Inflammatory macrophage treated with lipopolysaccharide for 1 hour (primary cell): ENCODE measurements at places on chromosomes 12 and 14.

DNA sequence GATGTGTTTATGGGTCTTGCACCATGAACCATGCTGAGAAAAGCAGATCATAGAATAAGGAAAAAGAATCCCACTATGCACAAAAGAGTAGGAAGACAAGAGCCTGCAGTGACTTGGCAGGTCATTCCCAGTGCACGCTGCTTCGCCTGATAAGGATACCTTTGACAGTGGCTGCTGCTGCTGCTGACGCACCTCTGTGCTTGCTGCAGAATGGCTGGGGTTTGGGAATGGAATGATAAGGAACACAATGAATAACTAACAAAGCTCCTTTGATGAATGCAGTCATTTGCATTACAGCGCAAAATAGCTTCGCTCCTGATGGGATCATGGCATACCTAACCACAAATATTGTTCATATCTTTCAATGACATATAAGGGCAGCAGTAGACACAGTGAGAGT lies 278.7 kb downstream of the PDZRN4 start:
- DNase-seq = no peak

DNA sequence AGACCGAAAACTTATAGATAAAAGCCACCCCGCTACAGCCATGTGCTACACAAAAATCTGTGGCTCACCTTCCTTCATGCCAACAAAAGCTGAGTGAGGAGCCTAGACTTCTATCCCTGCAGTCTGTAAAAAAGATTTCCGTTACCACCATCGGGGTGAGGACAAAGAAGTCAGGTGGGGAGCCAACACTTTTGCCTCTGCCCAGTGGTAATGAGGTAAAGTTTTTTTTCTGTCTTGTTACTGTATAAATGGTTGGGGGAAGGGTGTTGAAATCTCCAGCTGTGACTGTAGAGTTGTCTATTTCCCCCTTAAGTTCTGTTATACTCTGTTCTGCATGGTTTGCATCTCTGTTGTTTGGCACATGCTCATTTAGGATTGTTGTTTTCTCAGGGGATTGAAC lies 707.8 kb downstream of the FLRT2 start:
- DNase-seq = no peak

GRCh38 chr12:58583529-58583928 lies 336.8 kb downstream of the LRIG3 start:
- DNase-seq = no peak

GRCh38 chr12:103924761-103925641 lies 5.2 kb upstream of the HSP90B1 start:
- no peak for DNase-seq

DNA sequence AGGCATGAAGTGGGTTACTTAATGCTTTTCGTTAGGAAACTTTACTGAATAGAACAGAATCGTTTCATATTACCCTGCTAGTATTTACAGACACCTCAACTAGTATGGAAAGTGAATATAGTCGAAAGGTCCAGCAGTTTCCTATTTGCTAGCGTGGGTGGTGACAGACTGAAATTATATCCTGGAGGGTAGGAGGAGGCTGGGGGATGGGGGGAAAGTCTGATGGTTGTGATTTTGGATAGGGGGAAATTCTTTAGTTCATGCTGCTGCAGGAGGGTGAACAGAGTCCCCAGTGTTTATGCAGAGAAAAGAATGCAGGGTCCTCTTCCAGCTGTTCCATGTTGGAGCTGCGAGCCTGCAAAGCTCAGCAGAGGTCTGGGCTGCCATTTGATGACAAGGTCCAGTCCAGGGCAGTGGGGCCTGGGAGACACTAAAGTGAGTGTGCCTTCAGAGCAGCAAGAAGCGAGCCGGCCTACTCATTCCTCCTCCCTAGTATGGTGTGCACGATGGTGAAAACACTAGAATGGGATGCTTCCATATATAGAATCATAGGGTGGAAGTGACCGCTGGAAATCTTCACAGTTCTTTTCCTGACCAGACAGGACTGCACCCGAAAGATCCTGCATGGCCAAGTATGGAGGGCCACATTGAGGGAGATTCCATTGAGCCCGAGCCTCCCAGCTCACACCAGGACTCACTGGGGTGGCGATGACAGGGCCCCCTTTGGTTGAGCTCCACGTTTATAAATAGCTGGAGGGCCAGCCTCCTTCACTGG lies 2.1 kb downstream of the SAMD4A start:
- DNase-seq = no peak

- no peak for DNase-seq
Measured at GRCh38 chr14:37787879-37788494, 192.6 kb downstream of the TTC6 start.

- no peak for DNase-seq
Measured at GRCh38 chr12:63853978-63854377, 9.5 kb downstream of the SRGAP1 start.

- no peak for DNase-seq
Measured at GRCh38 chr12:48352157-48352760, 1.5 kb upstream of the ZNF641 start.

DNA sequence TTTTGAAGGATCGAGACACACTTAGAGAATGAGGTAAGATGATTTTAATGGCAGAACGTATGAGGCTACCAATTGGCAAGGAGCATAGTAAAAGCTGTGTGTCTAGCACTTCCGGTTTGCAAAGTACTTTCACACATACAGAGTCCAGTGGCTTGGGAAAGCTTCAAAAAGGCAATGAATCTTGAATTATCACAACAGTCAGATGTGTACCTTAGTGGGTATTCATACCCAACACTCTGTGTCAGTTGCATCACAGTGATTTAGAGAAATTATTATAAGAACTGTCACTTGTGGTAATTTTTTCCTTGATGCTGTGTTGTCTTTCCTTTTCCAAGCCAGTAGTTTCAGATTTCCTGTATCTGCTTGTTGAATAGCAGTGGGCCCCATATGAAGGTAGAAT lies 424.1 kb downstream of the PCNX1 start:
- no peak for DNase-seq

GRCh38 chr14:52913271-52913670 lies 37.6 kb downstream of the FERMT2 start:
- DNase-seq = no peak

DNA sequence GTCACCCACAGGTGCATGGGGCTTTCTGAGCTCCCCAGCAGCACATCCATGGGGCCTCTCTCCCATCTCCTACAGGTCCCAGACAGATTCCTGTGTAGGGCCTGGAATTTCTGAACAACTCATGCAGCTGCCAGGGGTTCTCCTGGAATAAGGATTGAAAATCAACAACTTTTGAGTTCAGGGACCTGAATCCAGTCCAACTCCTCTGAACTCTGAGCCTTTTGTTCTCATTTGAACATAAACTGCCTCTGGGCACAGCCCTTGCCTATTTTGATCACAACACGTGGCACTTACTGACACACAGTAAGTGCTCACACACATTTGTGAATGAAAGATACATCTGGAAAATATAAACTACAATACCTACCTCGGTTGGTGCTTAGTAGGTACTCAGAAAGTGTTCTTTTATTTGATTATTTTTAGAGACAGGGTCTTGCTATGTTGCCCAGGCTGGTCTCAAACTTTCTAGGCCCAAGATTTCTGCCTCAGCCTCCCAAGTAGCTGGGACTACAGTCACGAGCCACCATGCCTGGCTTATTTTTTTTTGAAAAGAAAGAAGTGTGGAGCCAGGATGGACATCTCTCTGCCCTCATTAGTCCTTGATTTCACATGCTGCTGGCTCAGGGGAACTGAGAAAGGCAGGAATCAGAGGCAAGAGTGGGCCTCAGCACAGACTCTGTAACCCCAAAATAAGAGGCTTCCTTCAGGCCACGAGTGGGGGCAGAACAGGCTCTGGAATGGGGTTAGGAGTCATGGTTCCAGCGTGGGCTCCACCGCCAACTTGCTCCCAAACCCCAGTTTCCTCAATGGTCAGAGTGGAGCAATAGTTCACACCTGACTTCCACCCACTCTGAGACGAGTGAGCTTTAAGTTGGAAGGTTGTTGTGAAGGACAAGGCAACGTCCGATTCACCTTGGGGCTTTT lies 27.0 kb downstream of the SYNE3 start:
- DNase-seq = no peak

DNA sequence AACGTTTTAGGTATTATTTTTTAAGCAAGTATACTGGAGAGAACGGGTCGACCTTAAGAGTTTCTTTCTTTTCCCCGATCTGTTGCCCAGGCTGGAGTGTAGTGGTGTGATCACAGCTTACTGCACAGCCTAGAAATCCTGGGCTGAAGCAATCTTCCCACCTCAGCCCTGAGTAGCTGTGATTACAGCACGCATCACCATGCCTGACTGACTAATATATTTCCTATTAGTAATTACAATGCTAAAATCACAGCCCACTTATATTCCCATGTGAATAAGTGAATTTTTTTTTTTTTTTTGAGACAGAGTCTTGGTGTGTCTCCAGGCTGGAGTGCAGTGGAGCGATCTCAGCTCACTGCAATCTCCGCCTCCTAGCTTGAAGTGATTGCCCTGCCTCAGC lies 50.4 kb downstream of the DICER1 start:
- no peak for DNase-seq

- no peak for DNase-seq
Measured at GRCh38 chr14:28902930-28903329, 136.3 kb downstream of the FOXG1 start.

GRCh38 chr14:79986251-79986650 lies 225.1 kb downstream of the DIO2 start:
- no peak for DNase-seq

GRCh38 chr12:104782296-104782695 lies 175.8 kb downstream of the SLC41A2 start:
- no peak for DNase-seq

DNA sequence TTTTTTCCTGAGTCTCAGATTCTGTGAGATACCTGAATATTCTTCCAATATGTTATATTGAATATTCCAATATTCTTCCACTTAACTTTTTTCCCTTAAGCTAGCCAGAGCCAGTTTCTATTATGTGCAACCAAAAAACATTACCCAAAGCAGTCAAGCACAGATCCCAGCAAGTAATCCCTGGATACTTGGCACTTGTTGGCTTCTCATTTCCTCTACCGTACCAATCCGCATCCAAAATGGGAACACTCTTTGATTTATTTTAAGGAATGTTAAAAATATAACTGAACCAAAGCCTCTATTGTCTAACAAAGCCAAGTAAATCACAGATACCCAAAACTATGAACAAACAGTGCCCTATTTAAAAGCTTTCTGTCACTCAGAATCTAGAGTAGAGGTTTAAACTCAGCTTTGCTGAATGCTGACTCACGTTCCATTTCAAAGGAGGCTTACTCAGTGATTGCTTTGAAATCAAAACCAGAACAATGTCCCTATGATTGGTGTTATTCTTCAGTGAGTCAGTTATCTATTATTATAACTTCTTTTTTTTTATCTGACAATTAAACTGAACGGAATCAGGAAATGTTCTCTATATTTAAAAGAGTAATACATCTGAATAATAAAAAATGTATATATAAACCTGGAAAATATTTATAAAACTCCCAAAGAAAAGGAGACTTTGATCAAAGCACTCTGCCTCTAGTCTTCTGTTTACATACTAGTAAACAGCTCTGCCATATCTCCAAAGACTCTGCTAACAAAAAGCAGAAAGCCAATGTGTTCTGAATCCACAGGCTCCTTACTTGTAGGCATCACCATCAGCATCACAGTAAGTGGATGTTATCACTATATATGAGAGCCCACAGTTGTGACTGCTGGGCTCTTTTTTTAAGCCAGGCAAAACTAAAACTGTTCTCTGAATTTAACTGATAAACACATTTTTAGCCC lies 360.8 kb downstream of the CCDC91 start:
- no peak for DNase-seq

DNA sequence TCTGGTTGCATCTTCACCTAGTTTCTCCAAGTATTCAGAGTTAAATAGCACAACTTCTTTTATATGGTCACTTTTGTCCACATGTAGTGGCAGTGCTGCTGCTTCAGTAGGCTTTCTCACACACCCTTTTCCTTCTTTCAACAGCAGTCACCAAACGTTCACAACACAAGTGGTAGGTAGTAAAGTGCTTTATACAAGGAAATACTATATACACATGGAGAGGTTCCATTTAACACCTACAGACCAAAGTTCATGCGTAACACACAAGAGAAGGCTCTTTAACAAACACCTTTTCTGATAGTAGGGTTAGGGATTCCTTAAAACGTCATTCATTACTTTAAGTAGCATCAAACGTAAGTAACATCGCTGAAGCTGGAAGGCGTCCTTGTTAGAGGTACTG lies 107.1 kb upstream of the USP44 start:
- no peak for DNase-seq

DNA sequence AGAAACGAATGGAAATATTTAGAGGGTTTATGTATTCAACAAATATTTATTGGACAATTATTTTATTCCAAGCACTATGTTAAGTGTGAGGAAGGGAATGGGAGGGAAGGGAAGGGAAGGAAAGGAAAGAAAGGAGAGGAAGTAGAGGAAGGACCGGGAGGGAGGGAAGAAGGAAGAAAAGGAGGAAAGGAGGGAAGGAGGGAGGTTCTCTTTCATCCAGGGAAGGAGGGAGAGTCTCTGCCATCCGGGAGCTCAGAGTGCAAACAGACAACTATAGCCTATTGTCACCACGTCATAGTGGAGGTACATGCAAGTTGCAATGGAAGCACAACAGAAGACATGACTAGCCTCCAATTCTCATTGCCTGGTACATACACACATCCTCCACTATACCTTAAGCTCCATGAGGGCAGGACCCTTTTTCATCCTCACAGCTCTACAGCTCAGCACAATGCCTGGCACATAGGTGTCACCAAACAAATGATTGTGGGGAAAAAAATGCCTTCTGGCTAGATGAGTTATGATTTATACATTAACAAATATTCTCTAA lies 48.1 kb downstream of the DAD1 start:
- DNase-seq = no peak

GRCh38 chr12:114287821-114288525 lies 118.0 kb downstream of the TBX5 start:
- DNase-seq = no peak

DNA sequence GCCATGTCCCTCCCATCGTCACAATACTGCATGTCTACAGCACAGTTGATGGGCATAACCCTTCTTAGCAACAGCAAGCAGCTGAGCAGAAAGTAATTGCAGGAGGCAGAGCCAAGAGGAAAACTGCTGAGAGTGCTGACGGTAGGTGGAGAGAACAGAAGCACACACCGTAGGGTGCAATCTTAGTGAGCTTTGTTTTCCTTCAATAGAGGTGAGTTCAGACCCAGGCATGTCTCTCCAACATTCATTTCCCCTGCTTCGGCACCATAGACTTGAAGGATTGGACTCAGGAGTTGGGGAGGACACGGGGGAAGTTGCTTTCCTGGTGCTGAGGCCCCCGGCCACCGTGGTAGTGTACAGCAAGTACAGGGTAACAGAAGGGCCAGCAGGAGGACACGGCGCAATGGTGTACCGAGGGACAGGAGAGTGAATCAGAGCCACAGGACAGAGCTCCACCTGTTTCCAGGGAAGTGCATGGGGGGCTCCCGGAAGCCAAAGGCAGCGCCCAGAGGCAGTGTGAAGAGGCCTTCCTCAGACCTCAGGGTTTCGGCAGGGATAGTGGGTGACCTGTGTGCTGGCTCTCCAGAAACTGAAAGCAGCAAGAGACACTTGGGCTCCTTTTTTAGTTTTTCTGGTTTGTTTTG lies 36.3 kb upstream of the SINHCAF start:
- DNase-seq = no peak

GRCh38 chr14:38187528-38187927 lies 20.2 kb upstream of the SSTR1 start:
- DNase-seq = no peak

GRCh38 chr14:61524211-61524806 lies 171.0 kb upstream of the HIF1A start:
- no peak for DNase-seq
